ENCODE measurements at places on chromosomes 11 and 22.
A peak's percentile ranks its signal among the peaks of the same experiment; 100 is the strongest.

GRCh38 chr11:8071616-8072581 is 9.1 kb upstream of the TUB start:
- peak; percentile 26 for DNase-seq

DNA sequence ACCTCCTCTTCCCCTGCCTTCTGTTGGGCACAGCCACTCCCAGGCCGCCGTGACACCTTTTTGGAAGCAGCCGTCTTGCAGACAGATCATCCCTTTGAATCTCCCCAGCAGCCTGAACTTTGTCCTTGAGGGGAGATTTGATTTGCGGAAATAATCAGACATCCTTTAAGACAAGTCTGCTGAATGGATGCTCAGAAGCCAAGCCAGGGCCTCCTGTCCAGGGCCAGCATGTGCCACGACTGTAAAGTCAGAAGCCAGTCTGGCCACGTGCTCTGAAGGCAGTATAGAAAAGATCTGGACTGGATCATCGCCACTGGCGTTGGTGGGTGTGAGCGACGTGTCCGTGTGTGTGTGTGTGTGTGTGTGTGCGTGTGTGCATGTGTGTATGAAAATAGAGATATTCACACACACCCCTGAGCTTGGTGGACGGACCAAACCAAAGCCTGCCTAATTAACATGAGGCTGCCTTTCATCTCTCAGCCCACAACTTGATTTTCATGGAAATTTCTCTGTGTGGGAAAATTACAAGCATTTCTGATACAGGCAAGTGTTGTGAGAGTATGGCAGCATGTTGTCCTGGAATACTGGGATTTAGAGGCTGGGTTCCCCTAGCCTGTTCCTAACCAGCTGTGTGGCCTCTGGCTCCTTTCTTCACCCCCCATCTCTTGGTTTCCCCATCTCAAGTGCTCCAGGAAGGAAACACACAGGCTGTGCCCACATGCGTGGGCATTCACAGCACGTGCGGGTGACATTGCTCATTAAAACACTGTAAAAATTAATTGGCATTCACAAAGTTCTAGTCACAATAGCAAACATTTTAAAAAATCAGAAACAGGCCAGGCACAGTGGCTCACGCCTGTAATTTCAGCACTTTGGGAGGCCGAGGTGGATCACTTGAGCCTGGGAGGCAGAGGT is 61.8 kb upstream of the WNT7B start:
- no peak for DNase-seq

DNA sequence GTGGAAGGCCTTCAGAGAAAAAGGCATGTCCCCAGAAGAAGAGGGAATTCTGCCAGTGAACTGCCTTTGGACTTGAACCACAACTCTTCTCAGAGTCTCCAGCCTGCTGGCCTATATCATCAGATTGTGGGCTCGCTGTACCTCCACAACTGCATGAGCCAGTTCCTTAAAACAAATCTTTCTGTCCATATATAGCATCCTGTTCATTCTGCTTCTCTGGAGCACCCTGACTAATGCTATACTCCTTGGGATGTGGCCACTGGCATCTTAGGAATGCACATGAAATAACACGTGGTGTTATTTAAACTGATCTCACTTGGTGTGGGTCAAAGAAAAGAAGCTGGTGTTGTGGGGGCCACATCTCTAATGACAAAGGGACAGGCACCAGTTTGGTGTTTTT is 58.3 kb upstream of the VSTM5 start:
- no peak for DNase-seq

GRCh38 chr11:108543316-108543964 is 45.3 kb upstream of the POGLUT3 start:
- DNase-seq, result no peak

DNA sequence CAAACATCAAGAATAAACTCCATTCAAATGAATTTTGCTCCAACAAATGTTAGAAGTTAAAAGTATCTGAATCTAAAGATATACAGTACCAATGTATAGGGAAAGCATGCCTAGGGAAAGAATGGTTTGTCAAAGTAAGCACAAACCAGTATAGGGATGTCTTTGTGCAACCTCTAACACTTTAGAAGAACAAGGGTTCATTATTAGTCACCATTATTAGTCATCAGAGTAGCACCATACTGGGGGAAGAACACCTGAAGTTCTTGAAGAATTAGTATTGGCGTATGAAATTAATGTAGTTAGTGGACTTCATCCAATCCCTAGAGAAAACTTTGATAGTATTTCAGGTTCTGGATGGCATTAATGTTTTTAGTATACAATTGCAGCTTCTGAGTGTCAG is 943.7 kb downstream of the METTL15 start:
- no peak for DNase-seq

DNA sequence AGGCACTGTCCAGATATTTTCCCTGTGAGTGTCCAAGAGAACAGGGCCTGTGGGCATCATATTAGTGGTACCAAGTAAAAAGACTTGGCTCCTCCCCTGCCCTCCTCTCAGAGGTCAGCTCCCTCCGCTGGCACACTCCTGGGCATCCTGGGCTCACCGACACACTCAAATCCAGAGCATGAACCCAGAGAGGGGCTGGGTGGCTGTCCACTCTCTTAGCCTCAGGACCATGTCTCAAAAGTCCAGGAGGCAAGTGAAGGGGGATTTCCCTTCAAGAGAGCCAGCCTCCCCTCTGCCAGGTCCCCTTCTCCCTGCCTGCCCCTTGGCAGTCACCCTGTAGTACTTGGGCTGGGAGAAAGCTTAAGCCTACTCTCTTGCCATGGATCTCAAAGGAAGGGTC is 10.3 kb downstream of the BCL9L start:
- DNase-seq, result no peak

DNA sequence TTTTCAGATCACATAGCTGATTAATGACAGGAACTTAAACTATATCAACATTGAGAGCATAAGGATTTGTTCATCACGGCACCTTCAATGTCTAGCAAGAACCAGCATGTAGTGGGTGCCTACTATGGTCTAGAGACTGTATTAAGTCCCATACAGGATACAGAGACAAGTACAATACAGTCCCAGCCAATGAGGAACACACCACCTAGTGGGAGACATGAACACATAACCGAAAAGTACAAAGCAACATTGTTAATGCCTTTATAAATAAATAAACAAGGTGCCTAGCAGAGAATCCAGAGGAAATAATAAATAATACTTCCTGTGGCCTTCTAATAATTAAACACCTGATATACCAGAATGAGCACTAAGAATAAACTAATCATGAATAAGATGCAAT is 87.7 kb upstream of the OPCML start:
- no peak for DNase-seq

DNA sequence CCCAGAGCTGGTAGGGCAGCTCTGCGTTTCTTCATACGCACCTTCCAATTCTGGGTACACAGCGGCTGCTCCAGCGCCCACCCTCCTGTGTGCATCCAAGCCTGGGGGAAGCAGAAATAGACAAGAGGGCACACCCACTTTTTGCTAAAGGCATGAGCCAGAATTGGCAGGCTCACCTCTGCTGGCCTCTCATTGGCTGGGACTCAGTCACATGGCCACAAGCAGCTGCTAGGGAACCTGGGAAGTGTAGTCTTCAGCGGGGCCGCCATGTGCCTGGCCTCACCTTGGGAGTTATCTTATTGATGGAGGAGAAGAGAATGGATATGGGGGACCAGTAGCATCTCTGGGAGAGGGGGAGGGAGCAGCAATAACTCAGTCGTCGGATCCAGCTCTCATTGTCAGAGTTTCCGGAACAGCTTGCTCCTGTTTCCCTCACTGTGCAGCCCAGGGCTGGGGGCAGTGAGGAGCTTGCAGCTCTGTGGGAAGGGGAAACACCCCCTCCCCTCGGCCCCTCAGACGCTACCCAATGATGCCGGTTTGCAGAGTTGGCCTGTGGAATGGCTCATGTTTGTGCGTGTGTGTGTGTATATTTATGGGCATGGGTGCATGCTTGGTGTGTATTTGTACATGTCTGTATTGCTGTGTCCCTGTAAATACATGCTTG is 11.8 kb upstream of the MIEF1 start:
- DNase-seq, result peak; percentile 92

GRCh38 chr11:85137597-85137996 is 489.5 kb downstream of the DLG2 start:
- DNase-seq, result no peak

- DNase-seq, result peak; percentile 74
Measured at GRCh38 chr11:1303126-1303821, 6.2 kb downstream of the TOLLIP start.

All from Ammon's horn (tissue), 1 donor.